ENCODE measurements at places on chromosomes 13 and 19.

DNA sequence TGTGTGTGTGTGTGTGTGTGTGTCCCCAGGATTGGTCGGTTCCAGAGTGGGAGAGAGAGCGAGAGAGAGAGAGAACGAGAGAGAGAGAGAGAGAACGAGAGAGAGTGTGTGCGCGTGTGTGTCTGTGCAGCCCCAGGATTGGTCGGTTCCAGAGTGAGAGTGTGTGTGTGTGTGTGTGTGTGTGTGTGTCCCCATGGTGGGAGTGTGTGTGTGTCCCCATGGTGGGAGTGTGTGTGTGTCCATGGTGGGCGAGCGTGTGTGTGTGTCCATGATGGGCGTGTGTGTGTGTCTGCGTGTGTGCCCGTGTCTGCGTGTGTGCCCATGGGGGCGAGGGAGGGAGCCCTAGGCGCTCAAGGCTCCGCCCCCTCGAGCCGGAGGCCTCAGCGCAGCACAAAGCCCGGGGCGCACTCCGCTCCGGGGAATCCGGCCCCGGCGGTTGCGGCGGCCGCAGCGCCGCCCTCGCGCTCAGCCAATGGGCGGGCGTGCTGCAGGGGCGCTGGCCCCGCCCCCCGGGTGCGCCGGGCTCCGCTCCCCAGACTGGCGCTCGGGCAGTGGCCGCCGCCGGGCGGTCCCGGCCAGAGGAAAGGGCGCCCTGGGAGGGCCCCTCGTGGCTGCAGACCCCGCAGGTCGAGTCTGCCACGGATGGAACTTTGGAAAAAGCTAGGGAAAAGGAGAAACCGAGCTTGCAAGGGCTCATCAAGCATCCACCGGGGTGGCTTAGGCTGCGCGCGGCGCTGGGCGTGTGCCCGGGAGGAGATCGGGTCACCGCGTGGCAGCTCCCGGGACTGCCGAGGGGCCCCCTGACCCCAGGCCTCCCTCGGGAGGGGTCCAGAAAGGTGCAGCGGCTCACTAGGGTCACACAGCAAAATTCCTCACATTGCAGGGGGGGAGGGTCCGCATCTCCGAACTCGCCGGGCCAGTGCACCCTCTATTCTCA is 96.2 kb downstream of the INSR start:
- DNase-seq: peak; percentile 97

DNA sequence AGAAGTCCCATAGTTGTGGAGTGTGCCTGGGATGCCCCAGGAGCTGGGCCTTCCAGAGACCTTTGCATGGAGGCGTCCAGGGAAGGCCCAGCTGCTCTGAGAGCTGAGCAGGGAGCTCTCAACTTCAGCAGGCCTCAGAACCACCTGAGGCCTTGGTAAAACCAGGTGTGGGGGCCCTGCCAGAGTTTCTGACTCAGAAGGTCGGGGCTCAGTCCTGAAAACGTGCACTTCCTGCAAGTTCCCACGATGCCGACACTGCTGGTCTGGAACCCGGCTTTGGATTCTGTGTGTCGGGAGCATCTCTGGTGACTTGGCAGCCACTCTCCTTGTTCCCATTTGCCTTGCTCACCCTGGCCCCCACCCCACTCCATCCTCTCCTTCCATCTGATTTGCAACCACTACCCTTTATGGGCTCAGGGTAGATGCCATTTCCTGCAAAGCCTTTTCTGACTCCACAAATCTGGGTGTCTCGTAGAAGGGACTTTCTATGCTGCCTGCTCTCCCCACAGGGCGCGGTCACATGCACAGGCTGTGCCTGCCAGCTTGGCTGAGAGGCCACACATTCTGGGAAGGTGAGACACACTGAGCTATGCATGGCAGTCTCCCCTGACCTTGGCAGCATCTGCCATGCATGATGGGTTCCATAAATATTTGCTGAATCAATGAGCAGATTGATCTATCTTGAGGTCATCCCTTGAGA is 244.7 kb downstream of the COL4A1 start:
- DNase-seq: no peak

GRCh38 chr19:3471954-3472655 is 8.2 kb downstream of the SMIM24 start:
- DNase-seq: peak; percentile 32

DNA sequence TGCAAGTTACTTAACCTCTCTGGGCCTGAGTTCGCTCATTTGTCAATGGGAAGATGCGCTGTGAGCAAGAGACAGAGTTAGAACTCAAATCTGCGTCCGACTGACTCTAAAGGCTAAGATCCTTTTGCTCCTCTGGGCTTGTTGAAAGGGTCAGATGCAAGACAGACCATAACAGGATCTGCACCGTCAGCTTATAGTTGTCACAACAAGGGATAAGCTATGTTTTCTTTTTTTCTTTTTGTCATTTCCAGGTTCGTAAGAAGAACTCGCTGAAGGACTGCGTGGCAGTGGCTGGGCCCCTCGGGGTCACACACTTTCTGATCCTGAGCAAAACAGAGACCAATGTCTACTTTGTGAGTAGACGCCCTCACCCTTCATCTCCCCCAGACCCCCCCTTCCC is 1.1 kb downstream of the PPAN start:
- no peak for DNase-seq

GRCh38 chr19:33926306-33926705 is 129.6 kb downstream of the KCTD15 start:
- DNase-seq: no peak

- DNase-seq: no peak
These were observed 146.9 kb upstream of the SOX21 start for GRCh38 chr13:94859278-94859691.

GRCh38 chr19:11142528-11143171 is 12.9 kb downstream of the SPC24 start:
- DNase-seq: peak; percentile 98

DNA sequence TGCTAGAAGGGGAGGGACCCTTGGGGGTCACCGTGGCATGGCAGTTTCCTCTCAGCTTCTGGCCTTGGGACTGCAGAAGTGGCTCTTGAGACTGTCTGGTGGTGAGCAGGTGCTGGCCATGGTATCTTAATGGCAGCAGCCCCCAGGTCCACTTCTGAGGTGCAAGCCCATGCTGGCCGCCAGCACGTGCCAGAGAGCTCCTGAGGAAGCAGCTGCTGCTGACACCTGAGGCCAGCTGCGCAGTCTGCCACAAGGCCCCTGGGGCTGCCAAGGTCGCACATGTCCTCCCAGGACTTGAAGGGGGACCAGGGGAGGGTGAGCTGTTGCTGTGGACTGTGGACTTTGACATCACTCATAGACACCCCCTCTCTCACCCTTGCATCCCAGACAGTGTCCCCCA is 48.0 kb downstream of the NFIX start:
- no peak for DNase-seq

DNA sequence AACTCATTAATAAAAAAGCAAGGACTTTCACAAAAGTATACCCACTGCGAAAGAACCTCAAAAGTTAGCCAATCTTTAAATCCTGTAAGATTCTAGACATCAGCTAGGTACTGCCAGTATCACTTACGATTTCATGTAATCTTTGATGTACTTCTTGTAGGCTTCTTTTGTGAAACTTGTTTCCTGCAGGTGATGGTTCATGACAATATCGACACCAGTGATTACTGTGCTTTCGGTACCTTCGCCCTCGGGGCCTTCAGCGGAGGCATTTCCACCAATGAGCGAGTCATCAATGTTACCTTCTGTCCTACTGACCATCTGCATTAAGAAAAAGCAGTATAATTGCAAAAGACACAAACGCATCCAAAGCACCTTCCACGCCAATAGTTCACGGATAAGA is 1.1 kb downstream of the TPT1 start:
- no peak for DNase-seq

DNA sequence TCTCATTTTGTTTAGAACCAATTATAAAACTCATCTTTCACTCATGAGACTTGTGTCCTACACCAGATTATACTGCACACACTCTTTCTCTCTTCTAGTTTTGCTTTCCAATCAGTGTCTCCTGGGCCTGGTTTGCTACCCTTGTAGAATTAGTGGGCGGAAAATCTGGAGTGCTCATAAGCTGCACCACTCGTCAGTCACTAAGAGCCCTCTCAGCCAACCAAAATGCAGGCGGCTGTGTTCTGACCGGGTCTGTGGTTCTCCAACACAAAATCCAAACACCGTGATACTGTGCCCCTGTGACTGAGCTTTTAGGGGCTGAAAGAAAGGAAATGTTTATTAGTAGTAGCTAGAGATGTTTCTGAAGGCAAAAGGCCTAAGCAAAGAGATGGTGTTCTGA is 83.7 kb upstream of the OBI1 start:
- no peak for DNase-seq
